Ureter (tissue), 1 donor: ENCODE measurements at places on chromosomes 2 and 18. TPM values are rescaled to one million over a fixed set of nuclear protein-coding genes. Genes with fewer than 3 reads are reported as not detected.

DNA sequence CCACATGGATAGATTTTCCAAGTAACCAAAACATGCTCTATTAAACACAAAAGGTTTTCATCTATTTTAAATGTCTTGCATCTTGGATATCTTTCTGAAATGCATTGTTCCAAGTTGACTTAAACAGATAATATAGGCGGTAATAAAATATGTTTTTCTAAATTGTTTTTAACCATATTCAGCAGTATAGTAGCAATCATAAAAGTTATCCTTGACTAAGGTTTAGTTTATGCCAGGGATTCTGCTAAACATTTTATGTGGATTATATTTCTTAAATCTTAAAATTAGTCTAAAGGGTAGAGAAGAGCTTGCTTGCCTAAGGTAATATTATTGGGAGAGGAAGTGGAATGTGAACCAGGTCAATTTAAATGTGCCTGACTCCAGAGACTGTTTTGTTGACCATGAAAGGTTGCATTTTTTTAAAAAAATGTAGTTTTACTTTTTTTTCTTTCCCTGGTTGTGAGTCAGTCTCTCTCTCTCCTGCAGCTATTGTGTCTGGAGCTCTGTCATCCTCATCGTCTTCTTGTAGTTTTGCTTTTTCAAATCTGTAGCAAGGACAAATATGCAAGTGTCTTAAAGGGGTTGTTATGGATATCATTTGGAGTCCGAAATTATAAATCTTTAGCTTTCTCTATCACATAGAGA is 309.1 kb upstream of the COL3A1 start:
- no peak for DNase-seq

DNA sequence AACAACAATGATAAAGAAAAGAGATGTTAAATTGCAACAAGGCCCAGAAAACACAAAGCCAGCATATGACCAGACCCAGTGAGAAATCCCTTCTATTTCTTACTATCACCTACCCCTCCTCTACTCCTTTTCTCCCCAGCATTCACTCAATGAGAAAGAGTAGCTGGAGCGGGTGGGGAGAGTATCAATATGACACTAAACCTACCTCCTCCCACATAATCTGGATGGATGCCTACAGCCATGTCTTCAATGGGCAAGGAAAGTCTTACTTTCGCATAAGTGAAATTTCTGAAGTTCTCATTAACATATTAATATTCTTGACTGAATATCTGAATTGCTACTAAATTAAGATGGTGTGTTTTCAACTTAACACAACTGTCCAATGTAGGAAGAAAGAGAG is 78.2 kb downstream of the AFF3 start:
- DNase-seq, result no peak

DNA sequence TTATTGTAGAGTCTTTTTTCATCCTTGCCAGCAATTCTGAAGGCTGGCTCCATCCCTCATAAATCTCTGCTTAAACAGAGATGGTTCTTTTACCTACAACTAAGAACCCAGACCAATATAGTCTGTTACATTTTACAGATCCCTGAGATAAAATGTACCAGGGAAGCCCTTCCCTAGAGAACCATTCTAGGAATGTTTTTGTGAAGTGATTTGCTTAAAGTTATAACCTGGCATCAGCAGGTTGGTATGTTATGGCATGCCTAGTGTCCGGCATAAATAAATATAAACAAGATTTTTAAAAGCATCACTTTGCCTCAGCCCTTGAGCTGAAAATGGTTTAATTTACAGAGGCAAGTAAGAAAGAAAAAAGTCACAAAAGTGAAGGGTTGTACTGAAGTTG is 18.5 kb upstream of the NPAS2 start:
- DNase-seq, result no peak

GRCh38 chr2:202871300-202872141 is at the start of gene ICA1L:
ICA1L (minus strand) TSS chr2:202871766; CDS start chr2:202829009, 42,757 bp downstream.
- DNase-seq, result peak; percentile 50

DNA sequence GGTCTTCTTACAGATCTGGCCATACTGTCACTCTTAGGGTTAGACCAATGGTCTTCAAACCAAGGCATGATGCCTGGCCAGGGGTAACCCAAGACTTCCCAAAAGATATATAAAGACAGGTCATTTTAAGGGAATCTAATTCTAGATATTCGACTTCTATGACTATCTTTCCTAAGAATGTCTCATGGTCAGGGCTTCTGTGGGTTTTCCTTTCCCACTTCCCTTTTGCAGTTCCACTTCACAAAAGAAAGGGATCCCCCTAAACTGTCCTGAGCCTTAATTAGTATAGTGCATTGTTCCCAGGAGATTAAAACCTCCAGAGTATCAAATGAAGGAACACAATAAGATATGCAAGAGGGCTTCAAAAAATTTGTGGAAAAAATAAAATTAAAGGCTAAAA is 223.6 kb upstream of the SIX2 start:
- DNase-seq, result no peak

- DNase-seq, result no peak
Observed at GRCh38 chr2:238439917-238440316, 13.2 kb downstream of the ASB1 start.

DNA sequence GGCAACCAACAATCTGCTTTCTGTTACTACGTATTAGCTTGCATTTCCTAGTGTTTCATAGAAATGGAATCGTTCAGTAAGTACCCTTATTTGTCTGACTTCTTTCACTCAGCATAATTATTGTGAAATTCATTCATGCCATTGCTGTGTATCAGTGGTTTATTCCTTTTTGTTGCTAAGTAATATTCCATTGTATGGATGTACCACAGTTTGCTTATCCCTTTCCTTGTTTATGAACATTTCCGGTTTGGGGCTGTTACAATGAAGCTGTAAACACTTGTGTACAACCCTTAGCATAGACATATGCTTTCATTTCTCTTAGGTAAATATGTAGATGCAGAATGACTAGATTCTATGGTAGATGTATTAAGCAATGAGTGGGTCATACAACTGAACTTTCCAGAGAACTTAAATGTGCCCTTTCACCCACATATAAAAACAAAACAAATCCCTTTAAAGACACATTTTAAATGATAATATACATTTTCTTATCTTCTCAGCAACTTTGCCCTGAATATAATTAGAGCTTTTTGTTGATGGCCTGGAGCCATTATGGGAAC is 21.9 kb downstream of the FER1L5 start:
- DNase-seq, result no peak

DNA sequence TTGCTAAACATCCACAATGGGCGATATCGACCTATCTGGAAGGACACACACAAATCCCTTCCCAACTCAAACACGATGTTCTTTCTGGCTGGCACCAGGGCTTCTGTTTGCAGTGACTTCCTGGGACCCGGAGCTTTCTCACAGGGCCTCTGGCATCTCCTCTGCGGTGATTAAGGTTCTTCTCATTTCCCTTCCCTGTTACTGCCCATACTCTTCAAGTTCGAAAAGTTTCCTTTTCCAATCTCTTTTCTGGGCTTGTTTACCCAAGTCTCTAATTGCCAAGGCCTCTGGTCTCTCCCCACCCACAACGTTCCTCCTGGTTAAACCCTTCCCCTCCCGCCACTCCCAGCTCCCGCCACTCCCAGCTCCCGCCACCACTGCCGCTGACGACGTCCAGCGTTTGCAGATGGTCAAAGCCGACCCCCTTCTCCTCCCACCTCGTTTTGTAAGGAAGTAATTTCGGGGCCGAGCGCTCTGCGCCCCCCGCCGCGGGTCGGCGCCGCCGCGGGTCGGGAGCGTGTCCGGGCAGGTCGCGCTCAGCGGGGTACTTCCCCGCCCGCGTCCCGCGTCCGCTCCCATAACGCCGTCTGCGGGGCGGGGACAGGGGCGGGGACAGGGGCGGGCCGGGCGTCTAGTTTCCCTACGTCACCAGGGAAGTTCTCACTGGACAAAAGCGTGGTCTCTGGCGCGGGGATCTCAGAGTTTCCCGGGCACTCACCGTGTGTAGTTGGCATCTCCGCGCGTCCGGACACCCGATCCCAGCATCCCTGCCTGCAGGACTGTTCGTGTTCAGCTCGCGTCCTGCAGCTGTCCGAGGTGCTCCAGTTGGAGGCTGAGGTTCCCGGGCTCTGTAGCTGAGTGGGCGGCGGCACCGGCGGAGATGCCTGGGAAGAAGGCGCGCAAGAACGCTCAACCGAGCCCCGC is at the start of gene PMAIP1:
TSS of gene PMAIP1 (plus strand) at position 699 of the 924 bp plus-strand sequence. CDS start at position 881, 182 bp downstream.
- DNase-seq, result peak; percentile 88

GRCh38 chr2:236935083-236935482 is 150.6 kb upstream of the COPS8 start:
- no peak for DNase-seq

PID1 gene
- 25.8 TPM for total RNA-seq

LBX2 gene
- 0.36 TPM for total RNA-seq

PLB1 gene
- 9.9 TPM for total RNA-seq
